Activated CD4-positive, alpha-beta memory T cell treated with anti-CD3 and anti-CD28 coated beads, Interleukin-2, amount 10 ng/mL, durations not matched to agents 7 days and 5 days (primary cell): ENCODE measurements at places on chromosomes 7 and 10.

DNA sequence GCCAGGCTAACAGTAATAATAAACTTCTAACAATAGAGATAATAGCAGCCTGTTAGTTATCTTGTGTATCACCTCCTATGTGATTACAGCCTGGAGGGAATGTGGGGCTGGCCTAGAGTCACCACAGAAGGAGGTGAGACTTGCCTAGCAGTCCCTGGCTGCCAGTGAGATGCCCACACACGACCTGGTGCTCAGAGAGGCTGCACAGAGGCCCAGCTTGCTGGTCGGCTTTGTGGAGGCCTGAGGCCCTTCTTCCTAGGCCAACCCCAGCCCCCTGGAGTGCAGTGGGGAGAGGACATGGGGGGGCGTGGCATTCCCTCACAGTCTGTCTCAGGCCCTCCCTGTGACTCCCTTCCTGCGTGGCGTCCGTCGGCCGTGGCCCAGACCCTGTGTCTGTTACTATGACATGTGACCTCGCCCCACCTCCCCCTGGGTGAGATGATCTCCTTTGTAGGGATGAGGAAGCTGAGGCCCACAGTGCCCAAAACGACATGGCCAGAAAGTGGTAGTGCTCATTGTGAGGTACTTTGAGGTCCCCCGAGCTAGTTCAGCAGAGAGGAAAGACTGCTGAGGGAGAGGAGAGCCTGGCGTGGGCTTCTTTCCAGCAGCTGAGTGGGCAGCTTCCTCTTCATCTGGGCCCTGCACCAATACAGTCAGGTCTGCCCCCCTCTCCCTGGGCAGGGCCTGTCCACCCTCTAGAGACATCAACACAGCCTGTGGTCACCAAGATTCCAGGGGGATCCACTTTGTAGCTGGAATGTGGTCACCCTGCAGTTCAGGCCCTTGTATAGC lies 29.7 kb downstream of the UNC5B start:
- no peak for DNase-seq

DNA sequence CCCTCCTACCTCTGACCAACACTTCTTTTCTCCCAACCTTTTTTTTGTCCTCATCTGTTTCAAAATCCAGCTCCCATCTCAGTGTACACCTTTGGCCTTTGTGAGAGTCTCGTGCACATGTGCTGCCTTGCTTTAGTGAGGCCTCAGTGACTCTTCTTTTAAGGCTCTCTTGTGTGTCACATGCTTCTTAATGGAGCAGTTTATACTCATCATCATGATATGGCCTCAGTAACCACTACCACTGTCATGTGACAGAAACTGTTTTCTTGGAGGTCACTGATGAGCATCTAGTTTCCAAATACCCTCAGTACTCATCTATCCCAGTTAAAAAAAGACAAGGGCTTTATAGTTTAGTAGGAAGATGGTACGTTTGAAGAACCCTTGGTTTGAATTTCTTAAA lies 8.1 kb upstream of the ARHGAP22 start:
- no peak for DNase-seq

DNA sequence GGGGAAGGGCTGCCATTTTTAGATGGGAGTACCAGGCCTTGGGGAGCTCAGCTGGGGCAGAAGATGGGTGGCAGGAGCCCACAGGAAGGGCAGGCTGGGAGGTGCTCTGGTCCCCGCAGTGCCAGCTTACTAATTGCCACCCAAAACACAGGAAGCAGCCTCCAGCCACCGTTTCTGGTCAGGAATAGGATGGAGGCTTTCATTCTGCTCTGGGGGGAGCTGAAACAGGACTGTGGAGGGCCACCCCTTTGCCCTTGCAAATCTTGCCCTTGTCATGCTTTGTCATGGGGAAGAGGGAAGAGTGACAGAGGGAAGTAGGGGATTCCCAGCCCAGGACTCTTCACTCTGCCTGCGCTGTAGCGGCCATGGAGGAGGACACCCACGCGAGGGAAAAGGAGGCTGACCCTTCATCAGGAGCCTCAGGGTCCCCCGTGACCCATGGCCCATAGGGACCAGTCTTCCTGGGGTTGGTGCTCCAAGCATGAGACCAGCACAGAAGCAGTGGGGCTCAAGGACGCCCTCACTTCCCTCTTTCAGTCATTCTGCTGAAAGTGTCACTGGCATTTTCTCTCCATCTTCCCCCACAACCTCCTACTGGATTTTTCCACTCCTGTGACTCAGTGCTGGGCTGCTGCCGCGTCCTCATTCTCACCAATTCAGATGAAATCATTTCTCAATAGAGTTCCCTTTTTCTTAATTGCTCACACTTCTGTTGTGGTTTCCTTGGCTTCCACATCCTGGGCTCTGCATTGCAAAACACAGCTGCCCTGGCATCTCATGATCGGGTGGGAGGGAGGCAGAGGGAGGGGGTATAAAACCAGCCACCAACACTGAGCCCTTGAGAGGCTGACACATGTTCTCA lies 61.9 kb downstream of the MKI67 start:
- DNase-seq: peak; percentile 76

DNA sequence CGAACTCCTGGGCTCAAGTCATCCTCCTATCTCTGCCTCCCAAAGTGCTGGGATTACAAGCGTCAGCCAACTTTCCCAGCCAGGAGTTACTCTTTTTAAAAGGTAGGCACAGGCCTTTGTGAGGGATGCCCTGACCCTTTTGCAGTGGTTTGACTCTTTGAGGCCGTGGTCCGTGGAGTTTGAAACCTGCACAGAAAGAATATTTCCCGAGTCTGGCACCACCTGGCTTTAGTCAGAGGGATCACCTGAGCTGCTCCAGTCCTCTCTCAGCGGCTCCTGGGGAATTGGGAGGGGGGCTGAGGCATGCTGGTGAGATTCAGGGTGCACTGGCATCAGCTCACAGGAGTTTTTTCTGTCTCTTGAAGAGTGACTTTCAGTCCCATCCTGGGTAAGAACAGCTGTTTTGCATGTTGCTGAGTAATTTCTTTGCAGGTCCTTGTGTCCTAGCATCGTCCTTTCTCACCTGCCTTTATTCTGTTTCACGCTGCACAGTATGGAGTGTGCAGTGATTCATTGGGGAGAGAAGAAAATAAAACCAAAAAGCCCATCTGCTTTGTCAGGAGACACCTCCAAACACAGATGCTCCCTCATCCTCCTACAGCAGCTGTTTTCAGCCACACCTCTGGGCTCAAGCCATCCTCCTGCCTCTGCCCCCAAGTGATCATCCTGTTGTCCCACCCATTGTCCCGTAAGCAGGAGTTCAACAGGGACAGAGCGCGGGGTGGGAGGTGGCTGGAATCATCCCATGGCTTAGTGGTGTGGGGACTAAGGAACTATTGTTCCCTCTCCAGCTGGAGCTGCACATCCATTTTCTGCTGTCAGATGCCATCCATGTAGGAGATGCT lies 284.7 kb downstream of the CAMK1D start:
- no peak for DNase-seq

DNA sequence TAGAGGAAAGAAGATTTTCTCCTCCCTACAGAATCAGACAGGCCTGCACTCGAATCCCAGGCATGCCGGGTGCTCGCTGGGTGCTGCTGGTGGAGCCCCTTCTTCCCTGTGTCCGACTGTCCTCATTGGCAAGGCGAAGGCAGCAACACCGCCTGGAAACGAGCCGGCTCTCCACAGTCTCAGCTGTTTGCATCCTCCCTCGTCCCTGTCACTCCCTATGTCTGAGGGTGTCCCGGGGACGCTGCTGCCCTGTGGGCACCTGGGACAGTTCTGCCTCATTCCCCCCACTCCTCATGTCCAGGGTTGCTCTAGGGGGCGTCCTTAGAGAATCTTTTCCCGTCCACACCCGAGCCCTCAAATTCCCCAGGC lies 31.6 kb upstream of the TMEM72 start:
- DNase-seq: no peak

DNA sequence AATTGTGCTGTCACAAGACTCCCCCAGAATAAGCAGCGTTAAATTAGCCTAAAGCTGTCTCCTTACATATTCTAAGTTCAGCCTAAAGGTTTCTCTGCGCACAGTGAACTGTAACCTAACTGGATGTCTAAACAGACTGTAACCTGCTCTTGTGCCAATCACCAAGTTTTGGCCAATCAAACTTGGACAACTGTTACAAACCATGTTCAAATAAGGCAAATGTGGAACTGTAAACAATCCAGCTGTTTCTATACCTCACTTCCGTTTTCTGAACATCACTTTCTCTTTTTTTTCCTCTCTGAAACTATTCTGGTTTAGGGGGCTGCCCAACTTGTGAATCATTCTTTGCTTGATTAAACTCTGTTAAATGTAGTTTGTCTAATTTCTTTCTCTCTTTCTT lies 252.2 kb upstream of the HABP2 start:
- no peak for DNase-seq

DNA sequence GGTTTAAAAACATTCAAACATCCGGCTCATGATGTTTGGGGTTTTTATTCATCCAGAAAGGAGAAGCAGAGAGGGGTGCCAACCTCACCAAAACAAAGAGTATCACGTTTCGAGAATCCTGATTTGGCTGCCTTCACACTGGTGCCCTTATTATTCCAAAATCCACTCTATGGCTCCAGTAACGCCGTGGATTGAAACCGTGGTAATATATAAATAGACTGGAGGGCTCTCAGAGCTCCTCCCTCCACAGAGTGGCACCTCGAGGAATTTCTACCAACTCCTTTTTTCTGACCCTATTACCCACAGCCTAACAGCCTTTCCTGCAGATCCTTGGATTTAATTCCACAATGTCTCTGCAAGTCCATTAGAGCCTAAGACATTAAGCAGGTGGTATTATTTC lies 353.6 kb downstream of the CRPPA start:
- DNase-seq: no peak

GRCh38 chr10:90062786-90063185 lies 361.4 kb downstream of the KIF20B start:
- no peak for DNase-seq

DNA sequence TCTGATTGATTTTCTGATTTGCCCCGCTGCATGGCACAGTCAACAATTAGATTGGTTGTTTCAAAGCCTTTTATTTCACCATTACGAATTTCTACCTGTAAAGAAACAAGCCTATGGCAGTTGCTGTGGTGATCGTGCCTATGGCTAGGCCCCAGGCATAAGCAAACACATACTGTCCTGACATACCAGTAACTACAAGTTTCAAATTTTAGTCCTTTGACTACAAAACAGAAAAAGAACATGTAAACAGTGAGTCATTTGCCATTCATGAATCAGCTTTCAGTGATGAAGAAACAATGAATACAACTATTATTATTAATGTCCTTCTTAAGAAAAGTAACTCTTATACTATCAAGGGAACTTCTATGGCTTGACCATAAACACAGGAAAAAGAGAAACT lies 168.0 kb upstream of the LRRN3 start:
- no peak for DNase-seq

DNA sequence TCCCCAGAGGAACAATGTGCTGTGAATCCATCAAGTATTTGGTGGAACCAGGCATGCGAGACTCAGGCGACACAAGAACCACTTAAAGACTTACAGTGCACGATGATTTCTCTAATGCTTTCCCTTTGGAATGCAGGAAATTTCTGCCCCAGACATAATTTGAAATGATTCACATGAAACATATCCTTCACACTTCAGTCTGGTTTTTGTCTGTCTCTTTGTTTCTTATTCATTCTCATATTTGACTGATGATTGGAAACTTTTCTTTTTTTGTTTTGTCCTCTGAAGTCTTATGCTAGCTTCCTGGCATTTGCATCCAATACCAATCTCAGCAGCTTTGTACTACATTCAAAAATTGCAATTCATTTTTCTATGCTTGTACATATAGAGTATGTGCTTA lies 502.8 kb downstream of the PHTF2 start:
- DNase-seq: no peak

- no peak for DNase-seq
Measured at GRCh38 chr10:22244001-22244400, 26.2 kb upstream of the EBLN1 start.

- no peak for DNase-seq
Measured at GRCh38 chr10:95257849-95258248, 33.0 kb downstream of the PDLIM1 start.

DNA sequence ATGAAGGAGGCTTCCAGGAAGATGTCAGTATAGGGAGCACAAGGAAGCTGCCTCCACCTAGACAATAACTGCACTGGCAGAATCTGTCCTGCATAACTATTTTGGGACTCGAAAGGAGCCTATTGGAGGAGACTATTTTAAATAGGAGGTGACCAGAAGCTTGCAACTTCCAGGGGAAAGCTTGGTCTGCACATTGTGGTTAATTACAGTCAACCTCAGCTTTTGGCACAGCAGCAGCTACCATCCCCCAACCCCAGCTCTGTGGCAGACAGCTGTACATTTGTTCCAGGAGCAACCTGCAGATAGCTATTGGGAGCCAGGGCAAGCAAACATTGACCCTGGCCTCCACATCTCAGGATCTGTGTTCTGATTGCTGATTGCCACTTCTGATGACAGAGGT lies 46.3 kb upstream of the NANOS1 start:
- DNase-seq: no peak

GRCh38 chr10:80509403-80510161 lies 28.1 kb upstream of the SH2D4B start:
- no peak for DNase-seq

DNA sequence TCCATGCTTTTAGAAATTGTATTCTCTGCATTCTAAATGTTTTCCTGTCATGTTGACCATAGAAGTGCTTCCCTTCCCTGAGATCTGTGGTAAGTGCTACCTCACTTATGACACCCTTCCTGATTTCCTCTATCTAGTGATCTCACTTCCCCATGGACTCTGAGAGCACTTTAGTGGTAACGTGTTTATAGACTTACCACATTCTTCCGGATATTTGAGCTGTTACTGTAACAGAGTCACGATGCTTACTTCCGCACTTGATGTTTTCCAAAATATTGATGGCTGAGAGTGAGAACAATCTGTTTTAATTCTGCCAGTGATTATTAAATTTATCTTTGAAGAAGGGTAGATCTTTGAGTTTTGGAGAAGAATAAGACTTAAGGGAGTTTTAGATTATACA lies 60.1 kb upstream of the NAMPT start:
- no peak for DNase-seq

GRCh38 chr7:39270018-39270417 lies 292.3 kb downstream of the POU6F2 start:
- DNase-seq: no peak

- no peak for DNase-seq
Measured at GRCh38 chr10:8327140-8327423, 272.6 kb downstream of the GATA3 start.

- no peak for DNase-seq
Measured at GRCh38 chr7:69177461-69177861, 420.8 kb upstream of the AUTS2 start.

DNA sequence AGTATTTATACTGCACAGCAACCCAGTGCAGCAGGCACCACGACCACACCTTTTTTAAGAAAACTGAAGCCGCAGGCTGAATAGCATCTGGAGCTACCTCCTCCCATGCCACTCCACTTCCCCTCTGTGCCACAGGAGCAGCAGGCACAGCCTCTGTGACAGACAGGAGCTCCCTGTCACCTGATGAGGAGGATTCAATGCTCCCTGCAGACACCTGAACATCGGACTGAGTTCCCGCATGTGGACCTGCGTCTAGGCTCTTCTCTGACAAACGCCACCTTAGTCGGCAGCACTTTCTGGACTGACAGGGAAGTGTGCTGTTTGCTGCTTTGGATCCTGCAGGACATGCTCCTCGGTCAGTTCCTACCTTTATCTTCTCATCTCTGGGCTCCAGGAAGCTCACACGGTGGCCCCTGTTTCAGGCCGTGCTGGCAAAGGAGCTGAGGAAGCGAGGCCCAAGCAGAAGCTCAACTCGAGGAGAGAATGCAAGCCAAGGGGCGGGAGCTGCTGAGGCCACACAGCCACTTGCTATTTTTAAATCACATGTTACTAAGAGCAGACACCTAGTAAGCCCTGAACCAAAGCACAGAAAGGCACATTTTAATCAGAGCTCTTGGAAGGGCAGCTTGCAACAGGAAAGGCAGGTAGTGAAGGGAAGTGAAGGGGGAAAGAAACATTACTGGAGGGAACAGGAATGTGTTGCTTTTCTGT lies 56.6 kb downstream of the VOPP1 start:
- DNase-seq: no peak

GRCh38 chr7:122578350-122578749 lies 120.6 kb downstream of the RNF133 start:
- no peak for DNase-seq
